ENCODE measurements at places on chromosomes 12 and 14.

- DNase-seq: no peak
These were observed 3.5 kb downstream of the LPAR5 start for GRCh38 chr12:6632026-6632983.

DNA sequence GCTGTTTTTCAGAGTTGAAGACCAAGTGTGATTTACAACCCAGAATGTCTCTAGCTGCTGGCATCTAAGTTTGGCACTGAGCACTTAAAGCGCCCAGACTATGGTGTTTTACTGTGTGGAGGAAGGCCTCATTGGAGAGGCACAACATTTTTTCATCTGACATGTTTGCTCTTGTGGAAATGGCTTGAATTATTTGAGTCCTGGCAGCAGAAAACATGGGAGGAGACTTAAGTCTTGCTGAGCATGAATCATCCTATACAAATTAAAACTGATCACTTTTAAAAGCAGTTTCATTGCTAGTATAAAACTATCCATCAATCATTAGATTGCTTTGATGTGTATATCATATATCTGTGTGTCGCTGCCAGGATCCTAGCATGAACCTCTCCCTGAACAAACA lies 85.9 kb upstream of the REP15 start:
- DNase-seq: no peak

GRCh38 chr12:42968426-42968825 lies 378.9 kb upstream of the PRICKLE1 start:
- no peak for DNase-seq

DNA sequence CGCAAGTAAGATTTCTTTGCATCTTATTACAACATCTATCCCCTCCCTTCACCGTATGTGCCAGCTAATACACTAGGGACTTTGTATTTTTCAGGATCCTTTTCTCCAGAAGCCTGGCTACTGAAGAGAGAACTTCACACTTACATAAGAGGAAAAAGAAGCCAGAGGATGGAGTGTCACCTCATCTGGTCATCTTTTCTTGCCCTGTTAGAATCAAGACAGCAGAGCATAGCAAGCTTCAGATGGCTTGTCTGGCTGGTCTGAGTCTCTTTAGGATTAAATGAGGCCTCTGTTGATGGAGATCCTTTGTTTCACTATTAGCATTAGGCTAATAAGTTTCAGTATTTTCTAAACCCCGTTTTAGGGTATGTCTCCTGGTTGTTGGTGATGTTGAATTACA lies 14.4 kb upstream of the AACS start:
- DNase-seq: no peak

DNA sequence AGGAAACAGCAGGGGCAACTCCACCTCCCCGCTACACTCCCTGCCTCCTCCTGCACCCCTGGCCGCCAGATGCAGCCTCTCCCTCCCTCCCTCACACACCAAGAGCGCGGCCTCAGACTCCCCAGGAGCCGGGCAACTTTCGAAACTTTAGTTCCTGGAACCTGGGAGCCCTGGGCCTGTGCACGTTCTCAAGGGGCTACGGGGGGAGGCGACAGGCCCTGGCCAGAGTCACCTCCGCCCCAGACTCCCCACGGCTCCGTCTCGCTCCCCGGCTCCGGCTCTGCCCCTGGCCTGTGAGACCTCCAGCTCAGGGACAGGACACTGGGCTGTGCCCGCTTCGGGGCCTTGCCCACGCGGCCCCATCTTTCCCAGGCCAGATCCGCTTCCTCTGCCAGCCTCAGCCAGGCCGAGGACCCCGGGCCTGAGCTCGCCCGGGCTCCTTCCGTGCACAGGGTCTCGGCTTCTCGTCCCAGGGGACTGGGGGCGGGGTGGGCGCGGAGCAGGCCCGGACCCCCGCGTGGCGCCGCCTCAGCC lies 5.5 kb downstream of the AMN start:
- no peak for DNase-seq

- no peak for DNase-seq
These were observed 471.2 kb downstream of the ATP23 start for GRCh38 chr12:58412461-58413060.

DNA sequence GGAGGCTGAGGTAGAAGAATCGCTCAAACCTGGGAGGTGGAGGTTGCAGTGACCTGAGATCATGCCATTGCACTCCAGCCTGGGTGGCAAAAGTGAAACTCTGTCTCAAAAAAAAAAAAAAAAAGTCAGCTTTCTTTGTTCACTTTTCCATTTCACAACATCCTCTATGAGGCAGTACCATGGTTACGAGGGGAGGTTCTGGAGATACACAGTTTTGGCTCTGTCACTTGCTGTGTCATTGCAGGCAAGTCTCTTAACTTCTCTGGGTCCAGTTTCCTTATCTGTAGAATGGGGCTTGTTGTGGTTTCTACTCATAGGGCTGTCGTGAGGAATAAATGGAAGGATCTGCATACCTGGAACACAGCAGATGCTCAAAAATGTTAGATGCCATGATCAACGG lies 75.6 kb upstream of the SLC24A4 start:
- DNase-seq: no peak

- DNase-seq: no peak
These were observed 138.9 kb downstream of the ACSS3 start for GRCh38 chr12:81216739-81217138.

DNA sequence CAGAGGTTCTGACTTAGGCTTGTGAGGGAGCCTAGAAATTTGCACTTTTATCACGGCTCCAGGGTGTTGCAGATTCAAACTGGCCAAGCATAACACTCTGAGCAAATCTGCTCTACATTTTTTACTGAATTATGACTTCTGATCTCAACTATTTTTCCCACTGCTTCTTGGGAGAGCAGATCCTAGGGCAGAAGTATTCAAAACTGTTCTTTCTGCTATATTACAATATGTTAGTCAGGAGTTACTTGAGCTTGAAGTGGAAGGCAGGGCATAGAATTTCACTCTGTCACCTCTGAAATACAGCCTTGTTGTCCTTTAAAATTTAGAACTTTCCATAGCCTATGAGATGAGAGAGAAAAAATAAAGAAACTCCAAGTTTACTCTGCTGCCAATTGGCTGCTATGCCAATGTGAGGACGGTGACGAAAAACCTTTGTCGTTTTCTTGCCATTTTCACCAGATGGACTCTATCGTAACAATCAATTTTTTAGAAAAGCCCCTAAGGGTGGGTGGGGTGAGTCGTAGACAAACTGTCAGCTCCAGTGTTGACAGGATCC lies 16.4 kb upstream of the KERA start:
- no peak for DNase-seq

- no peak for DNase-seq
These were observed 35.4 kb downstream of the MBIP start for GRCh38 chr14:36284971-36285595.

- no peak for DNase-seq
These were observed 8.7 kb downstream of the KRT71 start for GRCh38 chr12:52543985-52544883.

- no peak for DNase-seq
These were observed at the start of gene KCNK10 for GRCh38 chr14:88323086-88323522. KCNK10 (minus strand) TSS chr14:88323269; CDS start chr14:88322798, 471 bp downstream.

DNA sequence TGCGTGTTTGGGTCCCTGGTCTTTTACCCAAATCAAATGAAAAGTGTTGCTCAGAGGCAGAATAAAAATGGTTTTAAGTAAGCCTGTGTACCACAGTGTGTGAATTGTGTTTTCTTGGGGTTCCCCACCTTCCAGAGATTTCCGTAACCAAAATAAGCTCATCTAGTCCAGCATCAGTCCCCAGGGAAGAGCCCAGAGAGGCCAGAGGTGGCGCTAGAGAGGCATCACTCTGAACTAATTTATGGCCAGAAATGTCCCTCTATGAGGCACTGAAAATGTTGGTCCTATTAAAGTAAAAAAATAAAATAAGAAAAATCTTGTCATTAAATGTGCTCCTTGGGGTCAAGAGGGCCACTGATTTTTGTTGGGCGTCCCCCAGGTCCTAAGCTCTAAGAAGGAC lies 24.9 kb upstream of the PRKAB1 start:
- no peak for DNase-seq

- no peak for DNase-seq
These were observed 91.9 kb downstream of the DAD1 start for GRCh38 chr14:22497144-22497423.

DNA sequence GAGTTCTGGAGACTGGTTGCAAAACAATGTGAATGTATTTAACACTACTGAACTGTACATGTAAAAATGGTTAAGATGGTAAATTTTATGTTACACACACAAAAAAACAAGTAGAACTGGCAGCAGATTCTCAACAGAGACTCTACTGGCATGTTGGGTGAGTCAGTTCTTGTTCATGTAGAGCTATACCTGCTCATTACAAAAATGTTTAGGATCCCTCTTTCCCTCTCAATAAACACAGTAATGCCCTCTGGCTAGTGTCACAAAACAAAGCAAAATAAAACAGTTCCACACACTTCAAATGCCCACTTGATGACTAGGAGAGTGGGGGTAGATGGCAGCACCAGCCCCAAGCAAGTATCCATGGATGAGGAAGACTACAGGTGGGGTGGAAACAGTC lies 13.7 kb upstream of the ZNF740 start:
- DNase-seq: no peak

- DNase-seq: no peak
These were observed 299.0 kb upstream of the E2F7 start for GRCh38 chr12:77364400-77364799.

DNA sequence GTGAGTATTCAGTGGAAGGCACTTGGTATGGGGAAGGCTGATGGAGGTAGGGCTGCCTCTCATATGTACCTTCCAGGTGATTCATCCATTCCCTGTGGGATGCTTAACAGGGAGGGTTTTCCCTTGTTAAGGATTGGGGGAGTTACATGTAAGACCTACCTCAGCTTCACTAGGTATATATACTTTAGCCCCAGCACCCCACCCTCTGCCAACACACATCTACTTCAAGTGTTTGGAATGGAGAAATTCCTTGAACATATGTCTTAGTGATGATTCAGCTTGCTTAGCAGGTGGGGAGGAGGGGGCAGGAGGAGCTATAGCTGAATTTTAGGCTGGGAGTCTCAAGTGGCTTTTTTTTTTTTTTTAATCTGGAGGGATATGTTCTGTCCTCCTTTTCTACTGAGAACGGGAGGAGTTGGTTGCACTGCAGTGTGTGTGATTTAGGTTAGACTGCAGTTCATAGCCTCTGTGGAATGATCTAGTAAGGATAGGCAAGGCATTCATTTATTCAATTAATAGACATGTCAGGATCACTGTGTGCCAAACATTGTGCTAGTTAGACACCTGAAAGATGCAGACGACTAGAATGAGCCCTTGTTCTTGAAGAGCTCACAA lies 1.7 kb downstream of the PIP4K2C start:
- no peak for DNase-seq

DNA sequence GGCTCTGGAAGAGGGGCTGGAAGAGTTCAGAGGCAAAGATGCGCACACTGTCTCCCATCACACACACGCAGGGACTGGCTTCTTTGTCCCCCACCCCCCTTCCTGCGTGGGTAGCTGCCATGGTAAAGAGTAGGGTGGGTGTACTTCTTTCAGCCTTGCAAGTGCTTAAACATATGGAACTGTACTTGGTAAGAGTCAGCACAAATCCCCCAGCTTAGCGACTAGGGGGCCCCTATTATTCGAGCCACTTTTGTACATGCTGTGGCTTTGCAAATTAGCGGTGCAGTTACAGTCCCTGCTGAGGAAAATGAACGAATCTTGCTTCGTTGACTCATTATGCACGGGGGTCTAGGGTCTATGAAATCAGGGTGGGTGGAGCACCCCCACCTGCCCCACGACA lies 123.8 kb downstream of the AACS start:
- DNase-seq: no peak

- DNase-seq: peak; percentile 88
These were observed 508.5 kb downstream of the FOXG1 start for GRCh38 chr14:29274890-29275596.

GRCh38 chr12:16148938-16149337 lies 128.5 kb downstream of the SLC15A5 start:
- DNase-seq: no peak

- no peak for DNase-seq
These were observed 6.0 kb upstream of the LGALS3 start for GRCh38 chr14:55123101-55123500.

GRCh38 chr12:62599854-62600437 lies 133.3 kb downstream of the MON2 start:
- DNase-seq: no peak

DNA sequence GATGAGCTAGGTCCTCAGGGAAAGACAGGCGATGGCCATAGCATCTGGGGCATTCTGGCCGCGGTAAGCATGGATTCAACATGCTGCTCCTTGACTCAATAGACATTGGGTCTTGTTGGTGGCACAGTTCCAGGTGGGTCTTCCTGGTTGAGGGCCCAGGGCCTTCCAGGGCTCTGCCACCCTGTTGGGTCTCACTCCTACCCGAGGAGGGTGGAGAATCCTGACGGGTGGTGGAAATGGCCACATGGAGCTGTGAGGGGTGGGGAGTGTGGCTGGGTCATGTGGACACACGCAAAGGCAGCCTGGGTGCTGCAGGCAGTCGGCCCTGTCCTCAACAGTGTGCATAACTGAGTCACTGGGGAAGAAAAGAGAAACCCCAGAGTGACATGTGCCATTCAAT lies 148.1 kb downstream of the KIF26A start:
- no peak for DNase-seq

DNA sequence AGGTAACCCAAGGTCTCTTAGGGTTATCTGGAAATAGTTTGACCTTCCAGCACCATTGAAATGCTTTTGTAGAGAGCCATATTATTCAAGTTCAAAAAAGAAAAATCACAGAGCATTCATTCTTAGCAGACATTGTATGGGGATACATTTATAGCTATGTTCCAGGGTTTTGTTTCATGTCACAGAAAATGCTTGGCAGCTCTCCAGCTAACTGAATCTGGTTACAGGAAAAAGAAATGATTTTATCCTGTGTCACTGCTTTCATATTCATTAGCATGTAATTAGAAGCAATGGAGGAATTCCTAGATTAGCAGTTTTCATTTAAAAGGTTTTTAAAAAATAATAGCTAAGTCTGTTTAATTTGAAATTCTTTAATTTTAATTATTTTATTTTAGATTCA lies 78.9 kb downstream of the SNAPC1 start:
- no peak for DNase-seq

GRCh38 chr14:68610251-68610793 lies 182.5 kb downstream of the ZFP36L1 start:
- no peak for DNase-seq

DNA sequence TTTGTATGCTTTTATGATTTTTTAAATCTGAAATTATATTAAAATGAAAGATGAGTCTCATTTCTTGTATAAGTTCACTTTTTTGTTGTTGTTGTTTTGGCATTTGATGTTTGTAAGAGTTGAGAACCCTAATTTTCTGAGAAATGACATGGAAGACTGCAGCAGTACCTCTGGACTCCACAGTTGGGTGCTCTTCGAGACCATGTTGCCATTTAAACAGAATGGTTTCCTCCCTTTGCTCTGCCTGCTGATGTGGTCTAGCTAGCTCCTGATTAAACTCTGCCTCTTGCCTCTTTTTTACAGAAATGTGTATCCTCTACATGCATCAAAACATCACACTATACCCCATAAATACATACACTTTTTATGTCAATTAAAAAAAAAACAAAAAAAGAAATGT lies 5.8 kb upstream of the LTA4H start:
- DNase-seq: no peak

Measured in NCI-H187 treated with DMSO at 0.1 percent for 48 hours (cell line).